ENCODE measurements at places on chromosomes 2 and 18.

DNA sequence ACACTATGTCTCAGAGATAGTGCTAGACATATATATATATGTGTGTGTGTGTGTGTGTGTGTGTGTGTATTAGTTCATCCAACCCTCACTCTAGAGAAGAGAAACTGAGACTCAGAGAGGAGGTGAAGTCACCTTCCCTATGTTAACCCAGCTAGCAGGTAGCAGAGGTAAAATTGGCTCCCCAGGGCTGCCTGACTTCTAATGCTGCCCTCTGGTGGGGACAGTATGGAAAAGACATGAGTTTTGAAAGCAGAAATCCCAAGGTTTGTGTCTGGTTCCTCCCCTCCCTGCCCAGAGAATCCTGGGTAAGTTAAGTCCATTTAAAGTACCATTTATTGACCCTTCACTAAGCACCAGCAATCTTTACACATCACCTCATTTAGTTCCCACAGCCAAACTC lies 137.7 kb downstream of the THNSL2 start:
- no peaks in the 10 kb centered on the region for H3K27me3 ChIP-seq
- no peaks in the 10 kb centered on the region for H3K4me1 ChIP-seq
- peak; percentile 0 for DNase-seq
- H3K4me3 ChIP-seq = no peak overlapping the region
- no peaks in the 10 kb centered on the region for H3K36me3 ChIP-seq

DNA sequence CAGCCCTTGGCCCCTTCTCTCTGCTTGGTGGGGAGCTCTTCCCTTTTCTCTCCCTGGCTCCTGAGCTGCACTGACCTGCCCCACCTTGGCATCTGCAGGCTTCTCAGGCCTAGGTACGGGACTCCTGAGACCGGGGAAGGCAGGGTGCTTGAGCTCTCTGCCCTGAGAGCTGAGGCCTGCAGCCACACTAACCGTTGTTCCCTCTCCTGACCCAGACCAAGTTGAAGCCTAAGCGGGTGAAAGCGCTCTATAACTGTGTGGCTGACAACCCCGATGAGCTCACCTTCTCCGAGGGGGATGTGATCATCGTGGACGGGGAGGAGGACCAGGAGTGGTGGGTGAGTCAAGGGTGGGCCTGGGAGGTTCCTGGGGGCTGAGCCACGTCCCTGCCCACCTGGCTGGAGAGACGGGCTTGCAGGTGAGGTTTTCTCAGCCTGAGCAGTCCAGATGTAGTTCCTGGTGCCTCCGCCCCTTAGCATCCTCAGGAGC lies 22.2 kb downstream of the ITGB1BP1 start:
- H3K4me1 ChIP-seq = peaks cover 10% of the 10 kb centered on the region
- no peaks in the 10 kb centered on the region for H3K27me3 ChIP-seq
- no peak overlapping the region for H3K27ac ChIP-seq
- no peak overlapping the region for H3K4me3 ChIP-seq
- H3K36me3 ChIP-seq = peaks cover 31% of the 10 kb centered on the region

- no peaks in the 10 kb centered on the region for H3K4me1 ChIP-seq
- H3K27ac ChIP-seq = no peak overlapping the region
- no peaks in the 10 kb centered on the region for H3K36me3 ChIP-seq
- peaks cover 7% of the 10 kb centered on the region for H3K27me3 ChIP-seq
Observed at GRCh38 chr2:113391073-113391472, 46.4 kb upstream of the ZNG1B start.

- H3K27me3 ChIP-seq = no peaks in the 10 kb centered on the region
- peaks cover 3% of the 10 kb centered on the region for H3K36me3 ChIP-seq
- DNase-seq = no peak
- H3K4me1 ChIP-seq = 0 out of 2 replicates have a peak, but pooled peaks cover 3% of the 10 kb centered on the region
- no peak overlapping the region for H3K27ac ChIP-seq
Observed at GRCh38 chr18:25327584-25327983, 24.4 kb downstream of the ZNF521 start.

GRCh38 chr2:13651684-13652131 lies 935.0 kb downstream of the TRIB2 start:
- H3K4me3 ChIP-seq = no peak overlapping the region
- no peak for DNase-seq
- no peaks in the 10 kb centered on the region for H3K36me3 ChIP-seq
- no peaks in the 10 kb centered on the region for H3K4me1 ChIP-seq

GRCh38 chr18:51711298-51711889 lies 513.9 kb upstream of the MEX3C start:
- no peaks in the 10 kb centered on the region for H3K27me3 ChIP-seq
- no peak overlapping the region for H3K27ac ChIP-seq
- DNase-seq = no peak
- H3K4me1 ChIP-seq = no peaks in the 10 kb centered on the region

- H3K4me3 ChIP-seq = no peak overlapping the region
- no peak for DNase-seq
- peaks cover 9% of the 10 kb centered on the region for H3K4me1 ChIP-seq
Observed at GRCh38 chr2:17735864-17736263, 17.7 kb downstream of the SMC6 start.

GRCh38 chr18:5673616-5674015 lies 129.8 kb upstream of the EPB41L3 start:
- no peak overlapping the region for H3K4me3 ChIP-seq
- no peaks in the 10 kb centered on the region for H3K27me3 ChIP-seq
- H3K36me3 ChIP-seq = no peaks in the 10 kb centered on the region
- H3K27ac ChIP-seq = no peak overlapping the region
- no peak for DNase-seq

GRCh38 chr2:221034973-221035372 lies 537.1 kb downstream of the EPHA4 start:
- H3K4me1 ChIP-seq = no peaks in the 10 kb centered on the region
- H3K27me3 ChIP-seq = no peaks in the 10 kb centered on the region
- no peak for DNase-seq
- H3K36me3 ChIP-seq = no peaks in the 10 kb centered on the region

DNA sequence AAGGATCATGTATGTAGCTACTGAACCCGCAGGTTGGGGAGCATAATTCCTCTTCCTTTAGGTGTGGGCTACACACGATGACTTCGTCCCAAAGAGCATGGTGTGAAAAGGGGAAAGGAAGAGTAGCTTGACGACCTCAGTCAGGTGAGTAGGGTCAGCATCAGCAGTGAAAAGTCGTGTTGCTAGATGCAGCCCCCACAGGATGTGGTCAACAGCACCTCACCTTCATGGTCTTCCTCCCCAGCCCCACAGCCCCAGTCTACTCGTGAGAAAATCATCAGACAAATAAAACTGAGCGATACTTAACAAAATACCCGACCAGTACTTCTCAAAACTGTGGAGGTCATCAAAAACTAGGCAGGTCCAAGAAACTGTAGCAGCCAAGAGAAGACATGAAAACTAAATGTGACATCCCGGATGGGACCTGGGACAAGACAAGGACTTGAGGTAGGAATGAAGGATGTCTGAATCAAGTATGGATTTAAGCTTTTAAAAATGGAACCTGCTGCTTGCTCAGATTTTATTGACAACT lies 77.5 kb upstream of the NFATC1 start:
- no peaks in the 10 kb centered on the region for H3K27me3 ChIP-seq
- H3K4me3 ChIP-seq = no peak overlapping the region
- no peak overlapping the region for H3K27ac ChIP-seq

DNA sequence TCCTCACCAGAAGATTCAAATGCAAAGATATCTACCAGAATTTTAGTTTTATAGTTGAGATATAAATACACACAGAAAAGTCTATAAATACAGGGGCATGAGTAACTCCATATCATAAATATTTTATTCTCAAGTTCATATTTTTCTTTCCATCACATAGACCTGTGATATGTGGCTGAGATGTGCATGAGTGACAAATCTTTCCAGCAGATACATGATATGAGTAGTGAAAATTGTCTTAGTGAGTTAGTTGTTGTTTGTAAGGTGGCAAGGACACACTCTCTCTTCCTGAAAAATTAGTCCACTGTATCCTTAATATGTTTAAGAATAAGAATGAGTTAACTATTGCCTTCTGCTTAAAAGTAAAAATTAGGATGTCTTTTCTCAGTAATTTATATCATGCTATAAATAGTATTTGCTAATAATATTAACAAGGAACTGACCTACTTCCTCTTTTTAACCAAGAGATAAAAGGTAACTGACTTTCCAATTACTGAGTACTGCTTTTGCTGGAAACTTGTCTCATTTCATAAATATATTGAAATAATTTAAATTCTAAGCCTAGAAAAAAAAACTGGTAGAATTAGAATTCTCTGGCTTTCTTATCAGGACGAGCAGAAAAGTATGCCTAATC lies 85.2 kb upstream of the SESTD1 start:
- H3K4me3 ChIP-seq = no peak overlapping the region
- peaks cover 2% of the 10 kb centered on the region for H3K27me3 ChIP-seq
- H3K36me3 ChIP-seq = no peaks in the 10 kb centered on the region
- H3K4me1 ChIP-seq = peaks cover under 1% of the 10 kb centered on the region
- DNase-seq = no peak

- DNase-seq = no peak
- no peaks in the 10 kb centered on the region for H3K36me3 ChIP-seq
- H3K27me3 ChIP-seq = no peaks in the 10 kb centered on the region
- no peak overlapping the region for H3K27ac ChIP-seq
- H3K4me1 ChIP-seq = peaks cover 8% of the 10 kb centered on the region
- no peak overlapping the region for H3K4me3 ChIP-seq
Observed at GRCh38 chr2:215901796-215902195, 111.6 kb downstream of the MREG start.

DNA sequence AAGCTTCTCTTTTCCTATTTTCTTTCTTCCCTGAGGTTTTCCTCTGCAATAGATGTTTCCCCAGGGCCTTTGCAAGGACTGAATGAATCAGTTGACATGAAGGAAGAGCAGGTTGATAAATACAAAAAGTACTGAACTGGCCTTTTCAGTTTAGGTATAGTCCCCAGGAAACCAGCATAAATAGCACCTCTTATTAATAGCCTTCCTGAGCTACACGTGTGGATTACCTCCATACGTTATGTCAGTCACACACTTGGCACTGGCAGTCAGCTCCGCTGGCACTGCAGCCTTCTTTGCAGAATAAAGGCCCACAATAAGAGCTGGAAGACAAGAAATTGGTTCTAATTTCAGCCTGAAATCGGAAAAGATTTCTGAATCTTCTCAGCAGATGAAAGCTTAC lies 60.7 kb downstream of the KCTD18 start:
- H3K36me3 ChIP-seq = peaks cover 34% of the 10 kb centered on the region
- no peak overlapping the region for H3K27ac ChIP-seq

GRCh38 chr18:55918444-55918843 lies 330.5 kb upstream of the TCF4 start:
- H3K4me3 ChIP-seq = no peak overlapping the region
- no peaks in the 10 kb centered on the region for H3K27me3 ChIP-seq
- no peaks in the 10 kb centered on the region for H3K36me3 ChIP-seq
- peaks cover 2% of the 10 kb centered on the region for H3K4me1 ChIP-seq
- peak; percentile 31 for DNase-seq

- peak; percentile 69 for DNase-seq
- peak overlapping the region; percentile 16 for H3K27ac ChIP-seq
- H3K27me3 ChIP-seq = no peaks in the 10 kb centered on the region
- peaks cover 6% of the 10 kb centered on the region for H3K36me3 ChIP-seq
Observed at GRCh38 chr2:203340791-203341487, 12.7 kb downstream of the ABI2 start.

- peaks cover 14% of the 10 kb centered on the region for H3K4me1 ChIP-seq
- H3K4me3 ChIP-seq = no peak overlapping the region
- H3K27me3 ChIP-seq = no peaks in the 10 kb centered on the region
- DNase-seq = peak; percentile 71
- H3K27ac ChIP-seq = no peak overlapping the region
Observed at GRCh38 chr2:37576831-37577230, 94.6 kb downstream of the CDC42EP3 start.

- peaks cover 13% of the 10 kb centered on the region for H3K4me1 ChIP-seq
- DNase-seq = peak; percentile 89
- no peak overlapping the region for H3K27ac ChIP-seq
- H3K36me3 ChIP-seq = no peaks in the 10 kb centered on the region
- H3K4me3 ChIP-seq = no peak overlapping the region
Observed at GRCh38 chr18:61727241-61728193, 165.3 kb downstream of the RNF152 start.

DNA sequence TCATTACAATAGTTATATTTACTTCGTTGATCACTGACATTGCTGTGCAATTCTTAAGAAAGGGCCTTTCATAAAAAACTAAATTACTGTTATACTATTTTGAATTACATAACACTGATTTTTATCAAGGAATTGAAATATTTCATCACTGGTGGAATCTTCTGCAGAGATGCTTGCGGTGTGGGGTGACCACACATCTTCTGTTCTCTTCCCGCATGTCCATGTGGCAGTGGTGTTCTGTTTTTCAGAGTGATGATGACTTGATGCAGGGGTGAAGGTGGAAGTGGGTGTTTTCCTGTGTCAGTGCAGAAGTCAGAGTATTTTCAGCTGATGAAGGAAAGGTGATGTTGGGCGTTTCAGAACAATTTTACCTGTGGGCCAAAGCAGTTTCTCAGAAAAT lies 7.0 kb downstream of the CNDP2 start:
- H3K4me3 ChIP-seq = no peak overlapping the region
- H3K36me3 ChIP-seq = peaks cover 50% of the 10 kb centered on the region
- no peak overlapping the region for H3K27ac ChIP-seq
- no peaks in the 10 kb centered on the region for H3K27me3 ChIP-seq
- no peak for DNase-seq

DNA sequence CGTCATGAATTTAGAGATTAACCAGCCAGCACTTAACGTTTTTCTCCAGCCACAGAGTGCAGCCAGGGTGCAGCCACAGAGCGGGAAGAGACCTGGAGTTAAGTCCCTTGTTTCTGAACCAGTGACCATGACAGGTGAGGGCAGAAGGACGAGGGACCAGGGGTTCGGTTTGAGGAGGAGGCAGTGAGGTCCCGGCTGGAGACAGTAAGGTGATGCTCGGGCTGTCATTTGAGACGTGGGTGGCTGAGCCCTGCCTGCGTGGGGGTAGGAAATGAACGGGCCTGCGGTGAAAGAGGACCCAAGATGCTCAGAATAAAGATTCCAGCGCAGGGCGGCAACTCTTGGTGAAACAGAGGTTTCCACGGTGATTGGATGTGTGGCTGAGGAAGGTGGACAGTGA lies 205.9 kb downstream of the SNTG2 start:
- H3K4me1 ChIP-seq = no peaks in the 10 kb centered on the region
- H3K27ac ChIP-seq = no peak overlapping the region
- H3K36me3 ChIP-seq = no peaks in the 10 kb centered on the region
- H3K4me3 ChIP-seq = no peak overlapping the region
- no peak for DNase-seq
- H3K27me3 ChIP-seq = no peaks in the 10 kb centered on the region

- no peak overlapping the region for H3K27ac ChIP-seq
- H3K36me3 ChIP-seq = peaks cover 26% of the 10 kb centered on the region
- H3K4me3 ChIP-seq = no peak overlapping the region
- H3K4me1 ChIP-seq = 0 out of 2 replicates have a peak, but pooled peaks cover 2% of the 10 kb centered on the region
Observed at GRCh38 chr2:71388214-71388613, 56.6 kb downstream of the ZNF638 start.

DNA sequence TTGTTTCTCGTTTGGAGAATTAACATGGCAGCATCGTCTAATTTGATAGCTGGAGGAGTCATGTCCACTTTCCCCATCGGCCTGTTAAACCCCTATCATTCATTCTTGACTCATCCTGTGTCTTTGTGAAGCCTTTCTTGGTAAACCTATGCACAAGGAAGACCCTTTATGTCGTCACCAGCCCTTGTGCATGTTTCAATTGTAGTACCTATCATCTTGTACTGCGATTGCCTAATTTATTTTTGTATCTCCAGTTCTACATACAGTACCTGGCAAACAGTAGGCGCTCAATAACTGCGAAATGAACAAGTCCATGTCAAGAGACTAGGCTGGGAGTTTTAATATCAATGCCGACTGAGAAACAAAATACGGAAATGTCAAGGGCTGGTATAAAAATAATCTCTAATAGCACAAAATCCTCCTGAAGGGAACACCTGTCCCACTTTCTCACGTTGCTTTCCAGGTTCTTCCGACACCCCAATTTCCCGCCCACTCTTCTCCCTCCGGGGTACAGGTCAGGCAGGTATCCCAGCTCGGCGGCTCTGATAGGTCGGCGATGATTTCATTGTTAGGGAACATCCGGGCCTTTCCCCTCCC lies 1.3 kb upstream of the PPM1B start:
- no peaks in the 10 kb centered on the region for H3K27me3 ChIP-seq
- H3K4me1 ChIP-seq = peaks cover 2% of the 10 kb centered on the region
- H3K4me3 ChIP-seq = peak overlapping the region; percentile 69
- DNase-seq = no peak
- H3K27ac ChIP-seq = peak overlapping the region; percentile 25

Measured in IMR-90 (cell line).